Endothelial cell of coronary artery (primary cell): ENCODE measurements at places on chromosomes 12 and 14. TPM values are rescaled to one million over a fixed set of nuclear protein-coding genes. Genes with fewer than 3 reads are reported as not detected.

PARPBP gene
- total RNA-seq = 8.9 and 15.3 TPM in 2 replicates

MYBPC1 gene
- not detected in 2 replicates for total RNA-seq

CCDC38 gene
- total RNA-seq = not detected in 2 replicates

NFATC4 gene
- 14.8 and 25.8 TPM in 2 replicates for total RNA-seq

TSPAN19 gene
- total RNA-seq = 0.09 TPM in 1 of 2 replicates, not detected in the other

CIT gene
- 5.3 and 9.7 TPM in 2 replicates for total RNA-seq

FLRT2 gene
- total RNA-seq = 23.4 and 34.4 TPM in 2 replicates

MLXIP gene
- total RNA-seq = 12.9 and 23.8 TPM in 2 replicates

MANSC4 gene
- not detected in 2 replicates for total RNA-seq

VWF gene
- total RNA-seq = 1,197 and 1,224 TPM in 2 replicates

KRT6C gene
- total RNA-seq = not detected in 2 replicates

KRT77 gene
- total RNA-seq = not detected in 2 replicates

OR11G2 gene
- not detected in 2 replicates for total RNA-seq

FGF6 gene
- not detected in 2 replicates for total RNA-seq

PLD4 gene
- under 0.01 TPM in 2 replicates for total RNA-seq

BCL11B gene
- 0.09 and 0.18 TPM in 2 replicates for total RNA-seq

FOXN4 gene
- not detected in 2 replicates for total RNA-seq

RASSF8 gene
- total RNA-seq = 56.5 and 75.2 TPM in 2 replicates

MYO1A gene
- total RNA-seq = under 0.01 TPM in 1 of 2 replicates, not detected in the other

PHETA1 gene
- 7.5 and 7.9 TPM in 2 replicates for total RNA-seq

FAM186B gene
- total RNA-seq = 0.09 TPM in 2 replicates

CLEC7A gene
- 0.09 and 0.18 TPM in 2 replicates for total RNA-seq

SNRPF gene
- 24.5 and 33.1 TPM in 2 replicates for total RNA-seq

HOXC12 gene
- not detected in 2 replicates for total RNA-seq

CSAD gene
- total RNA-seq = 3.4 and 5.2 TPM in 2 replicates

TMEM132C gene
- not detected in 2 replicates for total RNA-seq

SLC15A4 gene
- total RNA-seq = 19.7 and 32.1 TPM in 2 replicates

CD63 gene
- total RNA-seq = 1,637 and 1,643 TPM in 2 replicates

PPP4R4 gene
- total RNA-seq = 0.85 TPM in 1 of 2 replicates, not detected in the other

CCDC177 gene
- not detected in 2 replicates for total RNA-seq

GPR84 gene
- under 0.01 TPM in 1 of 2 replicates, not detected in the other for total RNA-seq

NXPH4 gene
- 2.5 TPM in 1 of 2 replicates, not detected in the other for total RNA-seq

SPX gene
- 0.09 TPM in 2 replicates for total RNA-seq

DTX1 gene
- total RNA-seq = under 0.01 TPM in 1 of 2 replicates, not detected in the other

ABCD2 gene
- total RNA-seq = not detected in 2 replicates

INHBC gene
- total RNA-seq = not detected in 2 replicates

SOCS2 gene
- total RNA-seq = 3.5 and 4.9 TPM in 2 replicates

NOS1 gene
- total RNA-seq = not detected in 2 replicates

TOMM20L gene
- total RNA-seq = not detected in 2 replicates

NPAS3 gene
- 0.09 TPM in 2 replicates for total RNA-seq

SIX4 gene
- 2.2 and 2.4 TPM in 2 replicates for total RNA-seq

ITGA7 gene
- 0.09 and 1.0 TPM in 2 replicates for total RNA-seq

MUCL1 gene
- not detected in 2 replicates for total RNA-seq

SLC7A7 gene
- total RNA-seq = 13.6 and 16.0 TPM in 2 replicates

SCN8A gene
- 5.7 and 16.6 TPM in 2 replicates for total RNA-seq

RIN3 gene
- 3.9 and 4.9 TPM in 2 replicates for total RNA-seq

PLBD1 gene
- total RNA-seq = 0.09 TPM in 2 replicates

MYH6 gene
- total RNA-seq = not detected in 2 replicates
